Activated CD4-positive, alpha-beta T cell treated with anti-CD3 and anti-CD28 coated beads, Interleukin-2, amount 50 U/mL, for 1 hour (primary cell): ENCODE measurements at places on chromosomes 4 and X.
A peak's percentile ranks its signal among the peaks of the same experiment; 100 is the strongest.

DNA sequence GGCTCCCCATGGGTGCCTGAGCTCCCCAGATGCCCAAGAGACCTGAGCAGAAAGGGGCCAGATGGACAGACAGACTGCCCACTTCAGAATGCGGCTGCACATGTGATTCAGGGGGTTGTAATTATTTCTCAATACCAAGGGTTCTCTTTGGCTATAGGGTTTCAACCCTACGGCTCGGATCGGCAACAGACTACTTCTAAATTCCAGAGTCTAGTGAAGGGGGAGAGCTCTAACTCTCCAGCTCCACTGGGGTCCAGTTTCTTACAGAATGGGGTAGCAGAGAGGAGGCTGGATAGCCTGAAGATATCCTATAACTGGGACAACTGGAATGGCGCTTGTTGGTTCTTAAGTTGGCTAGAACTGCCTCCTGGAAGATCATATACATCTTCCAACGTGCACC lies 136.3 kb downstream of the MGST2 start:
- DNase-seq: no peak

DNA sequence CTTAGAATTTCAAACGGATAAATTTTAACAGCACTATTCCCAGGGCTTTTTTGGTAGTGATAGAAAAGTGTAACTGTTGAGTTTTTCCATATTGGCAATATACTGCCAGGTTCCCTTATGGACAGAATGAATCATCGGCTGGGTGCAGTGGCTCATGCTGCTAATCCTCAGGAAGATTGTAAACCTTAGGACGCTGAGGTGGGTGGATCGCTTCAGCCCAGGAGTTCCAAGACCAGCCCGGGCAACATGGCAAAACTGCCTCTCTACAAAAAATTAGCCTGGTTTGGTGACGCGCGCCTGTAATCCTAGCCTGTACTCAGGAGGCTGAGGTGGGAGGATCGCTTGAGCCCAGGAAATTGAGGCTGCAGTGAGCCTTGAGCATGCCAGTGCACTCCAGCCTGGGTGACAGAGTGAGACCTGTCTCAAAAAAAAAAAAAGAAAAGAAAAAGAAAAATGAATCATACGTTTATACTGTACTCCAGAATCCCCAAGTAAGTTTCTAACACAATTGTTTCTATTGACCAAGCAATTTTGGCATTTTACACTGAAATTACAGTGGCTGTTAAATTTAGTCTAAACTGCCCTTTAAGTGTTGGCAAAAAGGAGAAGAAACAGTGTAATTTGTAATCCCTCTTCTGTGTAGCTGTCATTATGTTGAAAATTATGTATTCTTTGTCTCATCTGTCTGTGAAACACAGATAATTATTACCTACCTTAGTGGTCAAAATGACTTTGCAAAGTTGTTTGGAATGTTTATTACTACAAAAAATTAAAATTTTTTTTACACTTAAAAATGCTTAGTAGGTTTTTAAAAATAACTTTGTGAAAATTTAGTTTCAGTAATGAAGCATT lies 1.8 kb downstream of the SLC30A9 start:
- no peak for DNase-seq

- DNase-seq: no peak
Measured at GRCh38 chr4:105194328-105195231, 47.9 kb downstream of the TET2 start.

DNA sequence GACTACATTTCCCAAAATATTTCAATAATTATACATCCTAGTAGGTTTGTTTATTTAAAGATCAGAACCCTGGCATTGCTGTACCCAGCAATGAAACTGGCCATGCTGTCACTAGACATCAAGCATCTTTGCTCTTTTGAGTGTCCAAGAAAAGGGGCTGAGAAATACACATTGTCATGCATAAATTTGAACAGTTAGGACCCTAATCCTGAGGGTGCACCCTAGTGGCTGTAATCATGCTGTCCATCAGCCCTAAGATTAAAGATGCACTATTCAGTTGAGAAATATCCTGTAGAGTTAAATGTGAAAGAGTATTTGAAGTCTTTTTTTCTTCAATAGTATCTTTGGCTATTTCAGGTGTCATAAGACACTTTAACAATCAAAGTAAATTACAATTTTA lies 108.8 kb downstream of the NFKB1 start:
- DNase-seq: no peak

GRCh38 chr4:5052204-5052702 lies 973 bp downstream of the STK32B start:
- DNase-seq: no peak

DNA sequence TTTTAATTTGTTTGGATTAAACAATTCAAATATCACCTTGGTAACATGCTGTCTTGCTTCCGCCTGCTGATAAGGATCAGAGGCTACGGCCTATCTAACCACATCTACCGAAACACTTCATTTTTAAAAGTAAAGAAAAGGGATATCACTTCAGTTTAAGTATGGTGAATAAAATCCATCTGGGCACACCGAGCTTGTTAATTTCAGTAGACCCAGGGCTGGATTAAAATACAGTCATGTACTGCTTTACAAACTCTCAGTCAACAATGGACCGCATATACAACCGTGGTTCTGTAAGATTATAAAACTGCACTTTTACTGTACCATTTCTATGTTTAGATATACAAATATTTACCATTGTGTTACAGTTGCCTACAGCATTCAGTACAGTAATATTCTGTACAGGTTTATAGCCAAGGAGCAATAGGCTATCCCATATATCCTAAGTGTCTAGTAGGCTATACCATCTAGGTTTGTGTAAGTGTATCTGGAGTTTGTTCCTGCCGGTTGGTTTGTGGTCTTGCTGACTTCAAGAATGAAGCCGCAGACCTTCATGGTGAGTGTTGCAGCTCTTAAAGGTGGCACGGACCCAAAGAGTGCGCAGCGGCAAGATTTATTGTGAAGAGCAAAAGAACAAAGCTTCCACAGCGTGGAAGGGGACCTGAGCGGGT lies 40.0 kb downstream of the SEPTIN11 start:
- peak; percentile 66 for DNase-seq

- DNase-seq: no peak
Measured at GRCh38 chr4:82842593-82842992, 44.0 kb upstream of the SCD5 start.

DNA sequence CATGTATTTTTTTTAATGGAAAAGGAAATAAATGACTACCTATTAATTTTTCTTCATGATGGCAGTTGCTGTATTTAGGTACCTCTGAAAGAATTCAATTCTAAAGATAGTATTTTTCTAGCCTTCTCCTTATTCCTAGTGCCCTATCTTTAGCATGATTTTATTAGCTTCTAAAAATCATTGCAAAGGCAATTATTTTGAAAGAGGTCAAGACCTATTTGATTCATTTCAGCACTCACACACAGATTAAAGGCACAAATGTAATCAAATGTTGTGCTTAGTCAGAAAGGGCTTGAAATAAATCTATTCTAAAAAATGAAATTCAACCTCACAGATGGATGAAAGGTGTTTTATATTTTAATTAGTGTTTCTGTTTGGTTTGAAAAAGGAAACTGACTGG lies 74.8 kb upstream of the POF1B start:
- no peak for DNase-seq

DNA sequence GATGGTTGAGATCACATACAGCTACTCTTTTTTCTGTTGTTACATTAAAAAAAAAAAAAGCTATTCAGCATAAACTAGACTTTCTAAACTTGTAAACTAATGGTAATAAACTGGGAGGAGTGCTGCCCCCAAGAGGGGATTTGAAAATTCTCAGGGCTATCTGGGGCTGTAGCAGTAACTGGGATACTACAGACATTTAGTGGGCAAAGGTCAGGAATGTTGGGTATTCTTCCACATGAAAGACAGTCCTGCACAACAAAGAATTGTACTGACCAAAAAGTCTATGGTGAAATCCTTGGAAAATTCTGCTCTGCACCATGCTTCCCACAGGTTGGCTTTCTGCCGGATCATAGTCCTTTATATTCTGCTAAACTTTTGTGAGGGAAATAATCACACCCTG lies 232.6 kb upstream of the BOD1L1 start:
- DNase-seq: no peak
